Stimulated activated CD8-positive, alpha-beta memory T cell treated with anti-CD3 and anti-CD28 coated beads, Interleukin-4, amount 100 ng/mL, for 1 hour (primary cell): ENCODE measurements at places on chromosomes 11 and 22.

GRCh38 chr11:32894149-32894827 lies 1.7 kb downstream of the QSER1 start:
- no peak for DNase-seq

GRCh38 chr11:69912911-69913451 lies 93.8 kb upstream of the FGF3 start:
- no peak for DNase-seq

GRCh38 chr11:117222991-117223740 lies 8.7 kb downstream of the PCSK7 start:
- DNase-seq, result no peak

DNA sequence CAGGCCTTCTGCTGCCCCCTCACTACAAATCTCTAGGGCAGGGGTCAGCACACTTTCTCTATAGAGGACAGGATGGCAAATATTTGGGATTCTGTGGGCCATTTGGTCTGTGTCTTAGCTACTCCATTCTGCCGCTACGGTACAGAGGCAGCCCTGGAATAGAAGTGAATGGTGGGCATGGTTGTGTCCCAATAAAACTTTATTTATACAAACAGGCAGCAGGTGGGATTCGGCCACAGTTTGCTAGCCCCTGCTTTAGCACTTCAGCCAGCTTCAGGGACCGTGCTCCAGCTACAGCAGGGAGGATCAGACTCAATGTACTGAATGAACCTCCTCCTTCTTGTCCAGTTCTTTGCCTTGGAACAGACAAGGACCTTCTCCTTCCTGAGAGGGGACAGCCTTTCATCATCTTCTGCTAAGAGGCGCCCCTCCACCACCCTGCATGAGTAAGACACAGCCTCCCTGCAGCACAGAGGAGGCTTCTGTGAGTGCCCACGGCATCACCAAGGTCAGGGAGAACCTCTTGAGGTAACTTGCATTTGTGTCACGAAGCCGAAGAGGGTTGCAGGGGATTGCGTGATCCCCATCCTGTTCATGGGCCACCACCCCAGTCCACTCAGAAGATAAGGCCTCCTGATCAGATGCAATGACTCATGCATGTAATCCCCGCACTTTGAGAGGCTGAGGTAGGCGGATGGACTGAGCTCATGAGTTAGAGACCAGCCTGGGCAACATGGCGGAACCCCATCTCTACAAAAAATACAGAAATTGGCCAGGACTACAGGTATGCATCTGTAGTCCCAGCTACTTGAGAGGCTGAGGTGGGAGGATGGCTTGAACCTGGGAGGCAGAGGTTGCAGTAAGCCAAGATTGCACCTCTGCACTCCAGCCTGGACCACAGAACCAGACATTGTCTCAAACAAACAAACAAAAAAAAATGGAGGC lies 4.6 kb downstream of the C11orf24 start:
- DNase-seq, result no peak

DNA sequence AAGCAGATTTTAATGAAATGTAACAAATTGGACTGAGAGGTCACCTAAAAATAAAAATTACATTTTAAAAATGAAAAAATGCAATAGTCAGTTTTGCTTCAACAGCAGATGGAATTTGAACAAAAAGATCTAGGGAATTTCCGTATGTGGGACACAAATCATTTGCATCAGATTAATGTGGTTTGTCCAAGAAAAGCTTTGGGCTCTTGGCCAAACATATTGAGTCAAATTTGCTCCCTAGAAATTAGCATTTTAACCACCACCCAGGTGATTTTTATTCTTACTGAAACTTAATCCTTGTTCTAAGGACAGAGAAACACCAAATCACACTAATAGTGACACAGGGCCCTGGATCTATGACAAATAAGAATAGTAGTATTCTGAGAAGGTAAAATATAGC lies 1477.8 kb downstream of the FAM181B start:
- DNase-seq, result no peak

- no peak for DNase-seq
Measured at GRCh38 chr22:31210556-31211421, 1.3 kb upstream of the LIMK2 start.

GRCh38 chr11:39817241-39817640 lies 1642.2 kb downstream of the LRRC4C start:
- DNase-seq, result no peak

GRCh38 chr11:73521621-73522020 lies 76.3 kb downstream of the FAM168A start:
- no peak for DNase-seq

DNA sequence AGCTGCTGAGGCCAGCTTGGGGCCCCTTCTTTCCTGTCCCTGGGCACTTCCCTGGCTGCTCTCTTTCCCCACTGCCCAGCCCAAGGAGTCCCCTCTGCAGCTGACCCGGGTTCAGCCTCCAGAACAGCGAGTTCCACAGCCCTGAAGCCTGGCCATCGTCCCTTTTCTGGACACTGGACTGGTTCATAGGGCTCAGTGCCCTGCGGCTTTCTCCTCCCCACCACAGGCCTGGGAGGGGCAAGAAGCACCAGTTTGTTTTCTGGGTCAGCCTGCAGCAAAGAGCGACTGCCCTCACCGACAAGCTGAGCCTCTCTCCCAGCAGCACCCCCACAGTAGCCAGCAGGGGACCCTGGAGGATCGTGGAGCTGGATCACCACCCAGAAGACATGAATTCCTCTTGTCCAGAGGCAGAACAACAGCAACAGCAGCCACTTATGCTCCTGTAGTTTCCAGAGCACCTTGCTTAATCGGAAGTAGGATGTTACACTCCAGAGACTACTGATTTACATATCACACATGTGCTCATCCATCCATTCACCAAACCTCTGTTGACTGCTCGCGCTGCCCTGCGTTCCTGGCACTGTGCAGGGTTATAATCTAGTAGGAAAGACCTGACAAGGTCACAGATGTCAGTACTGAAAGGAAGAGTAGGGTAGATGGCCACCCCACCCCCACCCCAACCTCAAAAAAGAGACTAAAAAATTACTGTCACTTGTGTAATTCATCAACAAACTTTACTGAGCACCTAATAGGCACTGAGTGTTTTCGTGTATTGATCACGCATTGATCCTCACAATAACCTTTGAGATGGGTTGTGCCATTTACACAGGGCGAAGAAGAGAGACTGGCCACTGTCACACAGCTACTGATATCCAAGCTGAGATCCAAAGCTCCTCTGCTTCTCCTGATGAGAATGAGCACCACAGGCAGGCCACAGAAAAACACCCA lies 13.0 kb upstream of the CXCR5 start:
- DNase-seq, result no peak

GRCh38 chr11:36057379-36058042 lies 113.6 kb downstream of the LDLRAD3 start:
- DNase-seq, result no peak

GRCh38 chr11:63020671-63021291 lies 5.1 kb upstream of the SLC22A8 start:
- no peak for DNase-seq

DNA sequence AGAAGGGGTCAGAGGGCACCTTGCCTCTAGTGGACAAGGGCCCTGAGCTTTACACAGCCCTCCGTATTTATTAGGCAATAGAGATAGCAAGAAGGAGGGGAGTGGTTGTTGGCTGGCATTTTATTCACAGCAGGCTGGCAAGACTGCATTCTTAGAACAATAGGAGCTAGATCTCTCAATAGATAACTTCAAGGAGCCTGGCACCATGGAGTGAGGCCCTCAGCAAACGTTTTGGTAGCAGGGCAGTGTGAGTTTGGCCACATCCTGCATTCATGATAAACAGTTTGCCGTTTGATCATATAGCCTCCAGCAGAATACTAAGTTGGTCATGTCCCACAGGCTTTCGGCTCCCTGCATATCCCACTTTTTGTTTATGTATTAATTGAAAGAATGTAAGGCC lies 31.6 kb downstream of the OR10A6 start:
- DNase-seq, result no peak

DNA sequence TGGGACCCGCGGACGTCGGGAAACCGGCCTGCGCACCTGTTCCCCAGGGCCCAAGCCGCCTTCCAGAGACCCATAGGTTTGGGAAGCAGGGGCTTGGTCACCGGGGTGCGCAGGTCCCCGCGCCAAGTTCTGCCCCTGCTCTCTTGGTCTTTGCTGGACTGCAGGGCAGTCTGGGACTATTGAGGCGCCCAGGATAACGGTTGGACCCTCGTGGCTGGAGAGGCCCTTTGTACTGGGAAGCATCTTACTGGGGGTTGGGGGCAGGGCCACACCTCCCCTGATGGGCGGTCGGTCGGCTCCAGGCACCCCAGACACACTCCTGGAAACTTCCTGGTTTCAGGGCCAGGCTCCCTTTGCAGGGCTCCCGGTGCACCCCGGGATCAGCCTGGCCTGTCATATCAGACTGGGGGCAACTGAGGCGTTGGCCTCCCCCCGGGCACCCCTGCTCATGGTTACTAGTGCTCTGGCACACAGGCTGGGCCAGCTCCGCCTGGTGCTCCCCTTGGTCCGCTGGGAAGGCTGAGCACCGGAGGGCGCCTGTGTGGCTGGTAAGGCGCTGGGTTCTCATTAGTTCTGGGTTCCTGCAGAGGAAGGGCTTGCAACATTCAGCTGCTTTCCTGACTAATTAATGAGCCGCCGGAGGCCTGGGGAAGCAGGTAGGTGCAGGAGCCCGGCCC lies 1250.5 kb downstream of the BRD1 start:
- DNase-seq, result no peak

GRCh38 chr22:38016182-38017151 lies 32.1 kb upstream of the SOX10 start:
- DNase-seq, result no peak

DNA sequence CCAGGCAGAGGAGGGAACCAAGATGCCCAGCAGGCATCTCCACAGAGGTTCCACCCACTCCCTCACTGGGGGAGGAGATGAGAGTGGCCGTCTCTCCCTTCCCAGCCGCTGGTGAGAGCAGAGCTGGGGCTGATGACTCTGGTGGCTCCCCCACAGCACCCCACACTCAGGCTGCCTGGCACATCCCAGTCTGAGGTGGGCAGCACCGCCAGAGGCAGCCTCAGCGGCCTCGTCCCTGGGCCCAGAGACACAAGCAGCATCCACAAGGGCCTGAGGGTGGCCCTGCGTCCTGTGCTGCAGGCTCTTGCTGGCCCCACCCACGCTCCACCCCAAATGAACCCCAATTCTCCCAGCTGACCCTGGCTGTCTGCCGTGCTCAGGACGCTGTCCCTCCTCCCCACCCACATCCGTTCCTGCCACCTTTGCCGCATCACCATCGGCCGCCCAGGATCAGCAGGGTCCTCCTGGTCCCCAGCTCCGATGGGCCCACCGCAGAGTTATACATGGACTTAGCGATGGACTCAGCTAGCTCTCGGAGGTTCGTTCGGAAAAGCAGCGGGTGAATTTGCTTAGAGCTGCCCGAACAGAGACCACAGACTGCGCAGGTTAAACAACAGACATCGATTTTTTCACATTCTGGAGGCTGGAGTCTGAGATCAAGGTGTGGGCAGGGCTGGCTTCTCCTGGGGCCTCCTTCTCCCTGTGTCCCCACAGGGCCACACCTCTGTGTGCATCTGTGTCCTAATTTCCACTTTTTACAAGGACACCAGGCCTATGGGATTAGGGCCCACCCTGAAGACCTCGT lies 20.2 kb upstream of the CTSD start:
- no peak for DNase-seq

DNA sequence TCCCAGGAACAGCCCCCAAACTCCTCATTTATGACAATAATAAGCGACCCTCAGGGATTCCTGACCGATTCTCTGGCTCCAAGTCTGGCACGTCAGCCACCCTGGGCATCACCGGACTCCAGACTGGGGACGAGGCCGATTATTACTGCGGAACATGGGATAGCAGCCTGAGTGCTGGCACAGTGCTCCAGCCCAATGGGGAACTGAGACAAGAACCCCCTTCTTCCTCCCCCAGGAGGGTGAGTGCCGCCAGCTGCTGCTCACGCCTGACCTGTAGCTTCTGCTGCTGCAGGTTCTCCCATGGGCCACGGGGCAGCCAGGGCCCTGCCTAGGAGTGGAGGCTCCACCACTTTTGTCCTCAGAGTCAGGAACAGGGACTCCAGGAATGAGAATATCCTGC lies 78.2 kb downstream of the VPREB1 start:
- no peak for DNase-seq

DNA sequence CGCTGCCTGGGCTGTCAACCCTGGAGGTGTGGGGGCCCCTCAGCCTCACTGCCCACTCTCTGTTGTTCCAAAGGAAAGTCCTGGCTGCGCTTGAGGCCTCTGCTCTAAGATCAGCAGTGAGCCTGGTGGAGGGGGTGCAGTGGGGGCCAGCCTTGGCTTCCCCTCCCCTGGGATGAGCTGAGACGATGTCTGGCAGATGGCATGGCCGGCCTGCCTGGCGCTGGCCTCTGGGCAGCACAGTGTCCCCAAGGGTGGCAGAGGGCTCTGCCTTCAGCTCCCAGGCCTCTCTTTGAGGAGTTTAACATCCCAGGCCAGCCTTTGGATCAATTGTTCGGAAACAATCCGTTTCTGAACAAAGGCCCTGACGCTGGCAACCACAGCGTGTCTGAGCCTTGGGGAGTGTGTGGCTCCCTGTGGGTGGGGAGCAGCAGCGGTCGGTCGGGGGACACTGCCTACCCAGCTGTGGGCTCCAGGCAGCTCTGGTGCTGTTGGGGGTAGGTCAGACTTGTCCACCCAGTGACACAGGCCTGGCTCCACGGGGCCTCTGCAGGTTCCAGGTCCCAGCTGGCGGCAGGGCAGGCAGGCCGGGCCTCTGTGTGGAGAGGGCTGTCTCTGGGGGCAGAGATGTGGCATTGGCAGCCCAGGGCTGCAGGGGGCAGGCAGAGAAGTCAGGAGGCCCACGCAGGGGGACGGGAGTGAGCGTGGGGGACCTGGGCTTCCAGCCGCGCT lies 12.1 kb downstream of the TSPAN4 start:
- no peak for DNase-seq

GRCh38 chr22:43893266-43893665 lies 1.5 kb upstream of the PNPLA5 start:
- DNase-seq, result no peak

- no peak for DNase-seq
Measured at GRCh38 chr11:45481026-45481425, 184.4 kb downstream of the CHST1 start.

DNA sequence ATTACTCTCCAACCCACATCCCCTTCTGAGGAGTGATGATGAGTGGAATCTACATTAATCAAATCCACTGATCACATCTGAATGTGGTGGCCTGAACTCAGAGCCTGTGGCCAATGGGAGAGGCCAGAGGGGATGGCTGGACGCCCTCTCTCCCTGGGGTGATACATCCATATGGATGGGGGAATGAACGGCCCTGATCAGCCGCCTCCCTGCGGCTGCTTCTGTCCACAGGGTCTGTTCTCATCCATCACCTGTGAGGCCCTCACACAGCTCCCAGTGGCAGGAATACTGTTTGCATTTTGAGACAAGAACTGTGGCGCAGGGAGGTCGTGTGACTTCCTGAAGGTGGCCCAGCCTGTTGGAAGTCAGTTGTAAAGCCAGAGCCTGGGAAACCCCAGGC lies 78.3 kb upstream of the SHISAL1 start:
- no peak for DNase-seq

GRCh38 chr11:61057615-61058014 lies 44.7 kb upstream of the CD5 start:
- no peak for DNase-seq

GRCh38 chr11:110373051-110373702 lies 56.6 kb upstream of the FDX1 start:
- no peak for DNase-seq

- DNase-seq, result no peak
Measured at GRCh38 chr11:35946766-35947165, 2.9 kb downstream of the LDLRAD3 start.
